ENCODE measurements at places on chromosomes 7 and 10.

DNA sequence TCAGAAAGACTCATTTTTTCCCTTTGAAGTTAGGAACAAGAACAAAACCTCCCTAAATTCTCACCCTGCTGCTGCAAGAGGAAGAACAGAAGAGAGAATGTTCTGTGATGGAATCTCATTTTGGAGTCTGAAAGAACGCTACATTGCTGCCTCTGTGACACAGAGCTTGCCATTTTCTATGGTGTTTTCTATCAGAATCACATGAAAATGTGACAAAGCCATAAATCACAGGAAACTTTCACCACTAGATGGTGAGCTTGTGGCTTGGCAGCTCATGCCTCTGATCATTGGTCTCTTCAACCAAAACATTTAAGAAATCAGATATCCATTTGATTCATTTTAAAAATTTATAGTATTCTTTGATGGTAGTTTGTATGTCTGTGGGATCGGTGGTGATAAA, 82.9 kb downstream of the CADPS2 start:
- DNase-seq = no peak

GRCh38 chr7:5435291-5436002, 11.8 kb upstream of the TNRC18 start:
- no peak for DNase-seq

DNA sequence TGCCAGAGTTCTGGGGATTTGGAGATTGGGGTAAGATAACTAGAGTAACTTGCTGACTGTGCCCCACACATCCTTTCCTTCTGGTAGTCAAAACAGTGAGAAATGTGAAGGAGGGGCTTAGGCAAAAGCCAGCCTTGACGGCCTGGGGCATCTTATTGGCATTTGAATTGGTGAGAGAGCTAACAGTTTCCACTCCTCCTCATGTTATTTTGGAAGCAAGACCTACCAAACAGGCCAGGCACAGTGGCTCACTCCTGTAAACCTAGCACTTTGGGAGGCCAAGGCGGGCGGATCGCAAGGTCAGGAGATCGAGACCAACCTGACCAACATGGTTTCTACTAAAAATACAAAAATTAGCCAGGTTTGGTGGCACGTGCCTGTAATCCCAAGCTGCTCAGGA, 596.6 kb downstream of the GRM8 start:
- no peak for DNase-seq

DNA sequence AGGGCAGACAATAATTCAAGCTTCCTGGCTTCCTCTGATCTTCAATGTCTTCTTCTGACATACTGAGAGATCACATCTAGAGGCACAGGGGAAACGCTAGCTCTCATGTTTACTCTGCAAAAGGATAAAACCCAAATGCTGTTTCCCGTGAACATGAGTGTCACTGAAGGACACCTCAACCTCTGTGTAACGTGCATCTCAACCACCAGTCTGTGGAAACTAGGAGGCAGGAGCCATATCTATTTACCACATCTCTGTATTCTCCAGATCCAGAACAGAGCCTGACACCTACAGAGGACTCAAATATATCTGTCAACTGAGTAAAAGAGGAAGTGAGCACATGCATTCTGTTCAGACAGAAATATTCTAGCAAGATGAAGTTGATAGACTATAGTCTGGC, 140.3 kb upstream of the TARP start:
- DNase-seq = no peak

DNA sequence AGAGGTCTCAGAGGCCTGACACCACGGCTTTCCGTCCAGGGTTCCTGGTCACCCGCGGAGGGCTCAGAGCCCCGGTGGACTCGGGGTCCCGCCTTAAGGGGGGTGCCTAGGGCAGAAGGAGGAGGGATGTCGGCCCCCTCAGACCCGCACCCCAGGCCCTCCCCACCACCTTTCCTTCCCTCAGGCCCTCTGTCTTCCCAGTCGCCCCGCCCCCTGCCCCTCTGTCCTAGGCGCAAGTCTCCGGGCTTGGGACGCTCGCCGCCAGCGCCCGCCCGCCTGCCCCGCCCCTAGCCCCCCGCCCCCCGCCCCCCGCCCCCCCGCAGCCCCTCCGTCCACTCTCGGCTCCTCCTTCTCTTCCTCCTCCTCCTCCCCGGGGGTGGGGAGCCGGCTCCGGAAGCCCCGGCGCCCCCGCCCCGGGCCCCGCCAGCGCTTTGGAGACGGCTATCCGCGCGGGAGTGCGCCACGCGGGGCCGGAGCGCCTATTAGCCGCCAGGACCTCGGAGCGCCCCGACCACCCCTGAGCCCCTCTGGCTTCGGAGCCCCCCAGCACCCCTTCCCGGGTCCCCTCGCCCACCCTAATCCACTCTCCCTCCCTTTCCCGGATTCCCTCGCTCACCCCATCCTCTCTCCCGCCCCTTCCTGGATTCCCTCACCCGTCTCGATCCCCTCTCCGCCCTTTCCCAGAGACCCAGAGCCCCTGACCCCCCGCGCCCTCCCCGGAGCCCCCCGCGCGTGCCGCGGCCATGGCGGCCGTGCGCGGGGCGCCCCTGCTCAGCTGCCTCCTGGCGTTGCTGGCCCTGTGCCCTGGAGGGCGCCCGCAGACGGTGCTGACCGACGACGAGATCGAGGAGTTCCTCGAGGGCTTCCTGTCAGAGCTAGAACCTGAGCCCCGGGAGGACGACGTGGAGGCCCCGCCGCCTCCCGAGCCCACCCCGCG, at the start of gene AEBP1:
Gene AEBP1 (plus strand): TSS at position 423 of the 937 bp plus-strand sequence. CDS start 321 bp downstream, at position 744.
- no peak for DNase-seq

DNA sequence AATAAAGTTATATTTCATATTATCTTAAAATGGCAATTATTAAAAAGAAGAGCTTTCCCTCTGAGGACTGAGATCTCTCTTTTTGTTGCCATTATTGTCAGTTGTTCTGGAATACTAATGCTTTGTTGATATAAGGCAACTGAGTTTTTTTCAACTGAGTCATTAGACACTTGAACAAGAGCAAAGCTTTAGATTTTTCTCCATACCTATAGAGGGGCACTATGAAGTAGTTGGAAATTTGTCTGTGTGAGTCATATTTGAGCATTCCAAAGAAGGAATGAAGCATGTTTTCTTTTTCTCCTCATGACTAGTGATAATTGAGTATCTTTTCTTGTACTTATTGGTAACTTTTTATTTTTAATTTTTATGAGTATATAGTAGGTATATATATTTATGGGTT, 24.5 kb downstream of the RPA3 start:
- DNase-seq = no peak

GRCh38 chr10:95278061-95278988, 12.5 kb downstream of the PDLIM1 start:
- no peak for DNase-seq

GRCh38 chr10:62115842-62116241, 152.8 kb downstream of the RTKN2 start:
- DNase-seq = no peak

DNA sequence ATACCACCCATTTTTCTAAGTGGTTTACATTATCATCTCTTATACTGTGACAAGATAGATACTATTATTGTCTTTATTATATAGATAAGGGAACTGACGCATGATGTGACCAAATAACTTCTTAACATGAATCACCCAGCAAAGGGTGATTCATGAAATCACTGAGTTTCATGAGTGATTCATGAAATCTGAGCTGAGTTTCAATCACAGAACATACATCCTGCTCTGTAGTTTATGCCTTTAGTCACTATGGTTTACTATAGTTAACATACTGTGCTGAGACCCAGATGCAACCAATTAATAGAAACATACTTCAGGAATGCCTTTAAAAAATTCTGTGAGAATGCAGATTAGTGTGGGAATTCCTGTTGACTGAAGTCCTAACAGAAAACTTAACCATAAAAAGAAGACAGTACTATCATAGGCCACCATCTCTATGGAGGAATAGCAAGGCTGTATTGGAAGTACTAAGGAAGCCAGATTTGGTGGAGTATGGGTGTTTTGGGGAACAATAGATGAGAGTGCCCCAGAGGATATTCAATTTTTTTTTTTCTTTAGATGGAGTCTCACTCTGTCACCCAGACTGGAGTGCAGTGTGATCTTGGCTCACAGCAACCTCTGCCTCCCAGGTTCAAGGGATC, 43.1 kb upstream of the SEMA3A start:
- no peak for DNase-seq

GRCh38 chr7:131480384-131481315, 75.8 kb downstream of the PODXL start:
- DNase-seq = no peak

DNA sequence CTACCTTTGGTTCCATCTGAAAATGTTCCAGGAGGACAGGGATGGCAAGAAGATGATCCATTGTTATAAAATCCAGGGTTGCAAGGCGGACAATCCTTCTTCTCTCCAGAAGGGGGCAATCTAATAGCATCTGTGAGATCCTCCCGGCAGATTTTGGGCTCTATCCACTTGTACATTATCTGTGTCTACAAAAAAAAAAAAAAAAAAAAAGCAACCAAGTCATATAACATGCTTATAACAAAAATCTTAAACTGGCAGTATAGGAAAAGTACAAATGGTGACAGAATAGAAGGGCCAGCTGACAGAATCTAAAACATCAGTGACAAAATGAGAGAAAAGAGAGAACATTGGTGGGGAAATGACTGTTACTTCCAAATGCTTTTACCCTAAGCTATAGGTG, 132.7 kb downstream of the ELAPOR2 start:
- DNase-seq = no peak

DNA sequence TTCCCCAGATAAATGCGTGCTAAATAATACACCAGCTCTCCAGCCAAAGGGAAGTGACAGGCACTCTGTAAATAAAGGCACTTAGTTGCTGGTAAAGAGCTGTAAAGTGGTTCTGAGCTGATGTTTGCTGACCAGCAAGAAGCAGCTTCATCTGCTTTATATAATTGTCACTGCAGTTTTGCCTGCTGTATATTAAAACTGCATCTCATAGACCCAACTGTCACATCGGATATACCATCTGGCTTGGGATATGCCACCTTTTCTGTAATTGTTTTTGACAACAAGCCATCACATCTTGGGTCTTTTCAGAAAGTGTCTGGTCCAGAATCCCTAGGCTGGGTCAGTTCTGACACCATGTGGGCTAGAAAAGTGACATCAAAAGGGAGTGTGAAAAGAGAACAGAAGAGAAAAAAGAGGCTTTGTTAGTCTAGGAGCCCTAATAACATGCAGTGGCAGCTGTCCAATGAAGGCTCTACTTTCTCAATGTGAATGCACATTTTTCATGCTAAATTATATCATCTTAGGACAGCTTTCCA, 697.6 kb downstream of the KCNMA1 start:
- DNase-seq = no peak

DNA sequence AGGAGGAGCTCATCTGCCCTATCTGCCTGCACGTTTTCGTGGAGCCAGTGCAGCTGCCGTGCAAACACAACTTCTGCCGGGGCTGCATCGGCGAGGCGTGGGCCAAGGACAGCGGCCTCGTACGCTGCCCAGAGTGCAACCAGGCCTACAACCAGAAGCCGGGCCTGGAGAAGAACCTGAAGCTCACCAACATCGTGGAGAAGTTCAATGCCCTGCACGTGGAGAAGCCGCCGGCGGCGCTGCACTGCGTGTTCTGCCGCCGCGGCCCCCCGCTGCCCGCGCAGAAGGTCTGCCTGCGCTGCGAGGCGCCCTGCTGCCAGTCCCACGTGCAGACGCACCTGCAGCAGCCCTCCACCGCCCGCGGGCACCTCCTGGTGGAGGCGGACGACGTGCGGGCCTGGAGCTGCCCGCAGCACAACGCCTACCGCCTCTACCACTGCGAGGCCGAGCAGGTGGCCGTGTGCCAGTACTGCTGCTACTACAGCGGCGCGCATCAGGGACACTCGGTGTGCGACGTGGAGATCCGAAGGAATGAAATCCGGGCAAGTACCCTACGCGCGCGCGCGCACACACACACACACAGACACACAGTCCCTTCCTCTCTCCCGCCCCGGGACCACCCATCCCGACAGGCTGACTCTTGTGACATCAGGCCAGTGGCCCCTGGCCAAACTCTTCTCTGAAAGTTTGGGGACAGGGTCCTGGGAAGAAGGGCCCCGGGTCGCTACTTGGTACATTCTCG, 538 bp downstream of the TRIM8 start:
- peak; percentile 72 for DNase-seq

DNA sequence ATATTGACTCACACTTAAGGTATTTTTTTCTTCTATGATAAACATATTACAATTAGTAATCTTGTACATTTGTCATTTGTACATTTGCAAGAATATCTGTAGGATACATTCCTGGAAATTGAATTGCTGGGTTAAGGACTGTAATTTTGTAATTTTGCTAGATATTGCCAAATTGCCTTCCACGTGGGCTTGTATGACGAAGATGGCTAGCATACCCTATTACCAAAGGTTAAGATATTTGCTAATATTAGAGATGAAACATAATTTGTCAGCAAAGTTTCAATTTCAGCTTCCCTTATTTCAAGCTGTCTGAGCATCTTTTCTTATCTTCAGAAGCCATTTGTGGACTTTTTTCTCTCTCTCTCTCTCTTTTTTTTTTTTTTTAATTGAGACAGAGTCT, 1.0 kb upstream of the LYZL2 start:
- DNase-seq = no peak

DNA sequence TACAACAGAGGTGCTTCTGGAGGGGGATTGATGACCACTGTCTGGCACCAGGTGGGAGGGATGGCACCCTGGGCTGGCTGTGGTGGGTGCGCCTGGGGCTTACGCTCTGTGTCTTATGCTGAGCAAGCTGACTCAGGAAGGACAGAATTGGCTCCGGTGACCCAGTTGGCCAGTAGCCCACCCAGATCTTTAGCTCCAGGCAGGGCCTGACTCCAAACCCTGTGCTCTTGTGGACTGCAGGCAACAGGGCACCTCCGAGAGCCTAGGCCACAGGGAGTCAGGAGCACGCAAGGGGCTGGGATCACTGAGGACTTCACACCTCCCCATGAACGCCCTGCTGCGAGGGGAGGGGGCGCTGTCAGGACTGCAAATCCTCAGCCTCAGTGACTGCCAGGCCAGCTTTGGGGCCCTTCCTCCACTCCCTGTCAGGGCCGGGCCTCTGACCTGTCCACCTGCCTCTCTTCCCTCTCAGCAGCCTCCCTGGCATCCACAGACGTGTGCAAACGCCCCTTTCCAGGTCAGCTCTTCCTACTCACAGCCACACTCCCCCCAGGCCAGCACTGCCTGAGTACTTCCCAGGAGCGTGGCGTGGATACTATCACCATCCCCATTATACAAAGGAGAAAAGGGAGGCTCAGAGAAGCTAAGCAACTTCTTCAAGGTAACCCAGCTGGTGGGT, 118.7 kb downstream of the SLIT1 start:
- DNase-seq = no peak

DNA sequence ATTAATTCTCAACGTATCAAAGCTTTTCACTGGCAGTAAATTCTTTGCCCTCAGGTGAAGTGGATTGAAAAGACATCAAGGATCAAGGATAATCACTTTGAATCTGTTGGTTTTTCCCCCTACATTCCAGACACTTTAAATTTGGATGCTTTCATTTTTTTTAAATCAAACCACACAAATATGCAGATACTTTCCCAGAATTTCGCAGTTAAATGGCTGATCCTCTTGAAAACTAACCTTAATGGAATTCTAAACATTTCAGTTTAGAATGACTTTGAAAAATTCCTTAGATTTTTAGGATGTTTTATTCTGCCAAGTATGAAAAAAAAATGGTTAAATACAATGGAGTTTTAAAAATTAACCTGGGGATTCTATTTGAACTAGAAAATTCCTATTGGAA, 325.9 kb downstream of the GFRA1 start:
- no peak for DNase-seq

GRCh38 chr7:151853896-151854719, 22.8 kb downstream of the PRKAG2 start:
- DNase-seq = no peak

GRCh38 chr7:99459087-99459486, 6.9 kb downstream of the ATP5MF start:
- DNase-seq = no peak
